ENCODE measurements at places on chromosomes 2 and 18. TPM values are rescaled to one million over a fixed set of nuclear protein-coding genes. Genes with fewer than 3 reads are reported as not detected.

GRCh38 chr18:56532176-56532840 lies 106.1 kb downstream of the TXNL1 start:
- DNase-seq, result no peak

The GCKR gene
- total RNA-seq, result not detected

DNA sequence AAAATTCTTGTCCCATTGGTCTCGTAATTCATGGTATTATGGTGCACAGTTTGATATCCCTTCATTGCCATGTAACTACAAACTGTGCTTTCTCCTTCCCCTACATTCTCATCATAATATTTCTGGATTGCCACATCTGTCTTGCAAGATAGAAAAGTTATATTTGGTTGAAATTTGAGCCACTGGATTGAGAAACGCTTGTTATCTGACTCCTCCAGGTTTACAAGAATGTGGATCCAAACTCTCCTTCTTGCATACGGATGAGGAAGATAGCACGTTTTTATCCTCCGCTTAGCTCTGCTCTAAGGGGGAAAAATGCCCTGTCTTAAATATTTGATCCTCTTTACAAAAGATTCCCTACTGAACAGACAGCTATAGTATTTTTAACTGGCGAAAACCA lies 438.2 kb downstream of the TSN start:
- DNase-seq, result no peak

The OSR1 gene
- total RNA-seq, result 15.8 TPM
